ENCODE measurements at places on chromosomes 3 and 15. TPM values are rescaled to one million over a fixed set of nuclear protein-coding genes. Genes with fewer than 3 reads are reported as not detected.

Gene CLSTN2
- 0.83 TPM for total RNA-seq

Gene GALNT15
- total RNA-seq, result not detected

GRCh38 chr3:15071699-15072098, 6.6 kb upstream of the MRPS25 start:
- no peaks in the 10 kb centered on the region for H3K4me1 ChIP-seq
- no peak overlapping the region for H3K27ac ChIP-seq
- H3K4me3 ChIP-seq, result no peak overlapping the region
- peaks cover 8% of the 10 kb centered on the region for H3K36me3 ChIP-seq

DNA sequence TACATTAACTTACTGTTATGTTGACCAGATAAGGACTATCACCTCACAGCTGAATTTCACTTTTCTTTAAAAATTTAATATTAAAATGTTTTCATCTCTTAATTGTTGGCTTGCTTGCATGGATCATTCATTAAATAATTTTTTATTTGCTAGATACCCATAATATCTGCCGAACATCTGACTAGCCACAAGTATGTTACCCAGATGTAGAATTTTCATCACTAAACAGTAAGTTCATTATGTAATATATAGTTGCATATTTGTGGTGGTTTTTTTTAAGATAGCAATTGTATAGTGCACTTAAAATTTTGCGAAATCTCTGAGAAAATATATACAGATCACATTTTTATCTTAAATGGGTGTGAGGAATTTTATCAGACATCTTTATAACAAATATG, 190.4 kb downstream of the MBNL1 start:
- no peaks in the 10 kb centered on the region for H3K36me3 ChIP-seq
- no peak for DNase-seq
- 0 out of 2 replicates have a peak, but pooled peaks cover 4% of the 10 kb centered on the region for H3K4me1 ChIP-seq
- H3K27ac ChIP-seq, result no peak overlapping the region
- H3K4me3 ChIP-seq, result no peak overlapping the region

GRCh38 chr3:135175728-135176277, 380.7 kb downstream of the EPHB1 start:
- H3K27ac ChIP-seq, result no peak overlapping the region
- no peak overlapping the region for H3K4me3 ChIP-seq
- peaks cover 18% of the 10 kb centered on the region for H3K4me1 ChIP-seq
- no peaks in the 10 kb centered on the region for H3K36me3 ChIP-seq
